Non-pigmented ciliary epithelial cell (primary cell): ENCODE measurements at places on chromosomes 5 and 9.

GRCh38 chr5:160378330-160378729 lies 7.9 kb upstream of the C1QTNF2 start:
- no peak for DNase-seq

GRCh38 chr5:108054349-108054748 lies 327.5 kb downstream of the FBXL17 start:
- DNase-seq = no peak

GRCh38 chr5:173240091-173241050 lies 5.4 kb upstream of the NKX2-5 start:
- no peak for DNase-seq

DNA sequence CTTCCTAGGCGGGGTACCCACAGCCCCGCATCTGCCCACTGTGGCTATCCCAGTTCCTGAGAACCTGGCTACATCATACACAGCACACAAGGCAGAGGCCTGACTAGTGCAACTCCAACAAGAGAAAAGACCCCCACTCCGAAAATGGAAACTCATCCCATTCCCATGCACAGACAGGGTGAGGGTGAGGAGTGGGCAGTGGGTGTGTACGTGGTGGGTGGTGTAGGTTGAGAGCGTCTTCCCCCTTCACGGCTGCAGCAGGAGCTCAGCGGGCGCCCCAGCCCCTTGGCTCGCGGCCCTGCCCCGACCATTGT lies 501 bp upstream of the MAP1B start:
- no peak for DNase-seq

DNA sequence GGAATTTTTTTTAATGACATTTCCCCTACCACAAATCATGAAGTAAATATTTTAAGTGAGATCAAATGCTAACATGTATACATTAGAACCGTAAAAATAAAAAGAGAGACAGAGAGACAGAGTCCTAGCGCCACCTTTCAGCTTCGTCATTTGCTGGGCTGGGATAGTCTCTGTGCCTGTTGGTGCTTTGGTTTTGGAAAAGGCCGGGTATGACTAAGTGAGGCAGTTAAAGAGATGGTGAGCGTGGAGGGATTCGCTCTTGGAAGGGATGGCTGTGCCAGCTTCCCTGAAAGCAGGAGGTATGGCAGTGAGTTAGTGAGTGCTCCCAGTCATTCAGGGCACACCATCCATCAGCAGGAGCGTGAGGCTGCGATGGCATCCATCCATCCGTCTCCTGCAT lies 729.6 kb upstream of the WWC1 start:
- no peak for DNase-seq

- DNase-seq = no peak
These were observed 3.5 kb upstream of the CNTFR start for GRCh38 chr9:34592895-34593601.

- no peak for DNase-seq
These were observed 31.4 kb upstream of the GDNF start for GRCh38 chr5:37871023-37871815.

- no peak for DNase-seq
These were observed 794.9 kb upstream of the ARRDC3 start for GRCh38 chr5:92177926-92178487.

GRCh38 chr5:34541067-34541466 lies 115.1 kb upstream of the RAI14 start:
- DNase-seq = no peak

DNA sequence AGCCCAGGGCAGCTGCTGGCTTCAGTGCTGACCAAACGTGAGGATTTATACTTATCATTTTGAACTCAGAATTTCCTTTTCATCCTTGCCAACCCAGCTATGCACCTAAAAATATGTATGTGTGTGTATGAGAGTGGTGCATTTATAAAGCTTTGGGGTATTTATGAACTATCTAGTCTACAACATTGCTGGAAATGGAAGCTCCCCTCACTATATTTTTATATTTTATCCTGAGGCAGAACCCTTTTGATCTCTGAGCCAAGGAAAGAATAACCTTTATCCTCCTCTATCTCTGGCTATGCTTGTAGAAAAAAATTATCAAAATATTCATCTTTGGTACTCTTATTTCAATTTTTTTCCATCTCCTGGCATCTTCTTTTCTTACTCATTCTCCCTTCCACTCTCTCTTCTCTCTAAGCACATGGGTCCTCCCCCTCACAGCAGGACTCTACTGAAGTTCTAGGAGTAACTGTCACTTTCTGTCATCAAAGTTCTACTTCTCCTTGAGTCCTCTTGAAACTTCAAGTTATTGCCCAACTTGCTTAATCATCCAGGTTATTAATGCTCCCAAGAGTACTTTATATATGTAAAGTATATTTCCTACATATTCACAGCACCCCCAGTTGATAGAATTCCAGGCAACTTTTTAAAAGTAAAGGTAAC lies 190.9 kb downstream of the HINT1 start:
- no peak for DNase-seq

DNA sequence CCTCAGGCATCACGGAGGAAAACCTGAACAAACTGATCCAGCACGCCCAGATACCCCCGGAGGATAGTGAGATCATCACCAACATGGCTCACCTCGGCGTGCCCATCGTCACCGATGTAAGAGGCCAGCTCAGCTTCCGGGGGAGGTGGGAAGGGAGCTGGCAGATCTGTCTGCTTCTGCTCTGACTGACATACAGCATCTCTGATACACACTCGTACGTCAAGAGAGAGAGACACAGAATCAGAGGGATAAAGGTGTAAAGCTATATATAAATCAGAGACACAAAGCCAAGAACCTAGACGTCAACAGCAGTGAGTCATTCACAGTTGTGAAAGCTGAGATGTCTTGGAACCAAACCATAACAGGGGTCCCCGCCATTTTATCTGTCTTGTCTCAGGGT lies 30.1 kb upstream of the CFAP157 start:
- no peak for DNase-seq
